ENCODE measurements at places on chromosomes 4 and X.

DNA sequence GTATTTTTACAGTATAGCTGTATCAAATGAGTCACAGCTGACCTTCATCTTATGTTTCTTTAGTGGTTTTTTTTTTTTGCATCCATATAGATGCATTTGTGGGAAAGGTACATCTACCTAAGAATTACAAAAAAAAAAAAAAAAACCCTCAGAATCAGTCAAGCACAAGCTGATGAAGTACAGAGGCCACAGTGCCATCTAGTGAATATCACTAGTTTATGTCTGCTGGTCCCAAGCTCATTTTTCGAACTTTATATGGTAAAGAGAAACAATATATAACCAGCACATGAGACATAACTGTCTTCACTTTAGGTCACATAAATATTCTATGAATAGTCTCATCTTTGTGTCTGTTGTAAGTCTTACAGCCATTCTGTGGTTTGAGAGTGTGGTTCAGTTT, 220.1 kb downstream of the DLG3 start:
- no peak overlapping the region for H3K27ac ChIP-seq
- no peak overlapping the region for H3K4me3 ChIP-seq
- no peaks in the 10 kb centered on the region for H3K36me3 ChIP-seq
- H3K4me1 ChIP-seq: no peaks in the 10 kb centered on the region
- DNase-seq: no peak
- peaks cover 16% of the 10 kb centered on the region for H3K27me3 ChIP-seq

GRCh38 chr4:70855464-70855863, 15.8 kb upstream of the GRSF1 start:
- H3K4me3 ChIP-seq: no peak overlapping the region
- DNase-seq: no peak
- H3K36me3 ChIP-seq: no peaks in the 10 kb centered on the region
- no peaks in the 10 kb centered on the region for H3K4me1 ChIP-seq
- H3K27me3 ChIP-seq: no peaks in the 10 kb centered on the region

GRCh38 chr4:176638992-176639391, 153.7 kb downstream of the VEGFC start:
- no peak for DNase-seq
- no peak overlapping the region for H3K4me3 ChIP-seq
- H3K27ac ChIP-seq: no peak overlapping the region
- H3K4me1 ChIP-seq: no peaks in the 10 kb centered on the region
- H3K27me3 ChIP-seq: no peaks in the 10 kb centered on the region

DNA sequence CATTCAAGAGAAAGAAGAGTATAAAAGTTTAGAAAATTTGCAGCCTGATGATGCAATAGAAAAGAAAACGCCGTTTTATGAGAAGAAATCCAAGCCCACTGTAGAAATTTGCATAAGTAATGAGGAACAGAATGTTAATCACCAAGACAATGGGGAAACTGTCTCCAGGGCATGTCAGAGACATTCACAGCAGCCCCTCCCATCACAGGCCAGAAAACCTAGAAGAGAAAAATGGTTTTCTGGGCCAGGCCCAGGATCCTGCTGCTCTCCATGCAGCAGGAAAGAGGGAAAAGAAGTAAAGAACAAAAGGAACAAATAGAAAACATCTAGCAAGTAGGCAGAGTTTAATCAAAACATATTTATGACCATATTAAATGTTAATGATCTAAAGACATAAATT, 119.0 kb downstream of the ANKRD50 start:
- no peaks in the 10 kb centered on the region for H3K27me3 ChIP-seq
- no peak for DNase-seq
- no peak overlapping the region for H3K4me3 ChIP-seq
- H3K4me1 ChIP-seq: no peaks in the 10 kb centered on the region

Data from psoas muscle (tissue), 8 donors.